ENCODE measurements at places on chromosomes 5 and 9. TPM values are rescaled to one million over a fixed set of nuclear protein-coding genes. Genes with fewer than 3 reads are reported as not detected.
A peak's percentile ranks its signal among the peaks of the same experiment; 100 is the strongest.

GRCh38 chr9:11962327-11962726 lies 730.9 kb upstream of the TYRP1 start:
- no peak for DNase-seq

Gene MOB3B
- 14.6 TPM for total RNA-seq

Gene SPOCK1
- total RNA-seq, result 6.4 TPM

DNA sequence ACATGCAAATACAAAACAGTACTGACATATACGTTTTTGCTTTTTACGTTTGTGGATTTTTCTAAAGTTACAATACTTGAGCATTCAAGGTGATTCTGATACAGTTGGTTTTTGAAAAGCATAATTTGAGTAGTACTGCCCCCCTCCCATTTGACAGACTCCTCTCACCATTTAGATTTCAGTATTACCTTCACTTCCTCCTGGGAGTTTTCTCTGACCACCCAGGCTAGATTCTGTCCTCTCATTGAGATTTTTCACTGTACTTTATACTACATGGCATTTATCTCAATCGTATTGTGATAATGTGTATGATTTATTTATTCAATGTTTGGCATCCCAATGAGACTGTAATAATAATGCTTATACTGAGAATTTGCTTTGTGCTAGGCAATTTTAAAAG lies 32.8 kb upstream of the SMAD5 start:
- DNase-seq, result no peak

- no peak for DNase-seq
Measured at GRCh38 chr5:102498271-102499034, at the start of gene SLCO6A1. Gene SLCO6A1, minus strand, starts transcription at chr5:102499001. Its CDS starts 157 bp downstream, at chr5:102498844.

DNA sequence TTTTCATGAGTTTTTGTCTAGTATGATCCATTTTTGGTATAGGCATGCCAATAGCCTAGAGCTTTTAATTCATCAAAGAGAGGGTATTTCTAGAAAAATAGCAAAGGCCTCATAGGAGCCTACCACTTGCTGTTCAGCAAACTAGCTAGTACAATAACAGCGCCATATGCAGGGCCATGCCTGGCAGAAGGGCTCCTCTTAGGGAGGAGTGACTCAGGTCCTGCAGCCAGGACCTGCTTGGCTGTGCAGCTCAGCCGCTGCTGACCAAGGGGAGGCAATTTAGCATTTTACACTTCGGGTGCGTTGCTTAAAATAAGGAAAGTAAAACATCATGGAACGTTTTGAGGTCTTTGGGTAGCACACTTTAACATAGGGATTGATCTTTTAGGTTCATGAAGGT lies 100.6 kb downstream of the TRIO start:
- no peak for DNase-seq

Gene EDIL3
- 51.3 TPM for total RNA-seq

- no peak for DNase-seq
Measured at GRCh38 chr5:73705364-73705763, 79.4 kb downstream of the ARHGEF28 start.

Gene SH3TC2
- 6.8 TPM for total RNA-seq

Gene EQTN
- 1.4 TPM for total RNA-seq

Gene DNAH5
- total RNA-seq, result 0.34 TPM

- no peak for DNase-seq
Measured at GRCh38 chr5:76855961-76856360, 6.1 kb downstream of the S100Z start.

DNA sequence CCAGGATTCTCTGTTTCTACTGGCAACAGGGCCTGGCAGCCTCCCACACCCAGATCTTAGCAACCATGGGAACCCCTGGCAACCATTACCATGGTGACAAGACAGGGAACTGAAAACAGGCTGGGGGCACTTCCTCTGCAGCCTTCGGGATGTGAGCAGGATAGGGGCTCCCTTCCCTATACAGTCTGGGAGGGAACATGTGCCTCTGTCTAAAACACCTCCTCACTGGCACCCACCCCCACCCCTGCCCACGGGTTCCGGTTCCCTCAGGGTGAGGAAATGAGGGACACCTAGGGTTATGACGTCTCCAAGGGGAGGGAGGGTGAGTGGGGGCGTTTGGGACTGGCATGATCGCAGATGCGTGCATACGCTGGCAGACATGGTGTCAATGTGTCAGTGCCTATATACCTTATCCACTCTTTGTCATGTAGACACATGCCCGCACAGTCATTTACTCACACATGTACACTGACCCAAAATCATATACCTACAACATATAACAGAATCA lies 3.0 kb upstream of the DNAJB5 start:
- no peak for DNase-seq

- no peak for DNase-seq
Measured at GRCh38 chr5:74073257-74073656, 447.3 kb downstream of the ARHGEF28 start.

DNA sequence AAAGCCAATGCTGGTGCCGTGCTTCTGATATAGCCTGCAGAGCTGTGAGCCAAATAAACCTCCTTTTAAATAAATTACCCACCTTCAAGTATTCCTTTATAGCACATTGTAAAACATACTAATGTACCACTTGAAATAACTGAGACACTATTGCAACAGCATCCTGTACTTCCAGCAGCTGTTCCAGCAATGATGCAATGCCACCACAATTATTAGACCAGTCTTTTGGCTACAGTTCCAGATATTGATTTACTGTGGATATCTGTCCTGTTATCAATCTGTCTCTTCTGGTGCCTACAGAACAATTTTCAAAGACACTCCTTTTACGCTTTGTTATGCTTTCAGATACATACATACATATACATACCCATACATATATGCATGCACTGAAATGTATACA lies 567.9 kb downstream of the TAF11L14 start:
- DNase-seq, result no peak

DNA sequence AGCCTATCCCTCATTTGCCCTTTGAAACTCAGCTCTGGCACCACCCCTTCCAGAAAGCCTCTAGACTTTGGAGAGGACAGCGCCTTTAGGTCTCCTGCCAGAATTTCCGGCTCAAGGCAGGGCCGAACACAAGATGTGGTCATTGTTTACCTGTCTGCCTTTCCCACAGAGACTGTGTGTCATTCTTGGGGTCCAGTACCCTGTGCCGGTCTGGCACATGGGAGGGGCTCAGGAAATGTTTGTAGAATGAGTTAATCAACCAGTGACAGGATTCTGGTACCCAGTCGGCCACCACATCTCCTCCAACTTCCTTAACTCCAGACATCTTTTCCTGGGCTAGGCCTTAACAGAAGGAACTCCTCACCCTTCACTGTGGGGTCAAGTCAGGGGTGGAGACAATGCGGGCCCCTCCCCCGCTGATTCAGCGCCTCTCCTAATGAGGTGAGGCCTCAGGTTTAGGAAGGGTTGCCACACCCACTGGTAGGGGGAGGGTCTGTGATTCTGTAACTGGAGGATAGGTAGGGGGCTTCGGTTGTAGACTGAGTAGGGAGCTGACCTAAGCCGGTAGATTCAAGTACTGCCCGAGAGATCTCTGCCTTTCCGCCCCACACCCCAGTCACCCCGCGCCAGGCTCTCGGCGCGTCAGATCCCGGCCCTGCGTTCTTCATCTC lies 29.3 kb downstream of the PCDH1 start:
- DNase-seq, result no peak

DNA sequence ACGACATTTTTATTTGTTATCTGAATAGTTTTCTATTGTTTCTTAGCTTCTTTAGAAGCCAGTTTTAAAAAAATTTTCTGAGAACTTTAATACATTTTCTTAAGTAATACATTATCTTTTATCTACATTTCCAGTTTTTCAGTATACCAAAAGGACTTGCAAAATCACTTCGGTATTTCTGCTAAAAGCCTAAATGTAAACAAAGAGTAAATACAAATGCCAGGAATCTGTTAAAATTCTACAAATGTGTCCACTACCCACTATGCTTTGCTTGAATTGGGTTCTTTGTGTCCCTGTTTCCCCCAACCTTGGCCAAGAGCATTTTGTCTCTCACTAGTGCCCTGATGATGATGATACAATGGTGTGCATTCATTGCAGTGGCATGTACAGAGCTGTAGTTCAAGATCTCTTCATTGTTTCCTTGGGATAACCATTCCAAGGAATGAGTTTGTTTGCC lies 611.2 kb downstream of the NR2F1-AS1 start:
- no peak for DNase-seq

DNA sequence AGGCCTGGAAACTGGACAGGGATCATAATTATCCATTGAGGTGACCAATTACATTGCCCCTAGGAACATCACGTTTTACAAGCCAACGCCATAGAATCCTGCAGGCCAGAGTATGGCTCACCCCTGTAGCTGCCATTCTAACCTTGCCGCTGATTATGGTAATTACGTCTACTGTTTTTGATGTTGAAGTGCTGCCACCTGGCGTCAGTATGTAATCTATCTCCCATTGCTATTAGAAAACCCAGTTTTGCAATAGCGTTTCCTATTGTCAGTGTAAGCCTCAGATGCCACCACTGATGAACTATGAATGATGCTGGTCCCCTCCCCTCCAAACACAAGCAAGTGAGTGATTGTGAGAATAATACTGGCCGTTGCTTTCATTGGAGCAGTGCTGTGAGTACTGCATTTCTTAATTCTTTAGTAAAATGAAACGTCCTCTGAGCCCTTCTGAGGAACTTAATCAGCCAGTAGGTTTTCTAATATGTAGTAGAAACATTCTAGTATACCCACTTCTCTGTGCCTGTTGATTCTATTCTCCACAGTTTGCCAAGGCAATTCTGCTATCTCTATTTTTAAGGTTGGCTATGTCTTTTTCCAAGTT lies 100.5 kb upstream of the NMUR2 start:
- peak; percentile 48 for DNase-seq

Gene PCDHB10
- 11.7 TPM for total RNA-seq

GRCh38 chr9:114574438-114574837 lies 13.1 kb upstream of the ATP6V1G1 start:
- no peak for DNase-seq

- no peak for DNase-seq
Measured at GRCh38 chr9:29640507-29640906, 2067.2 kb upstream of the C9orf72 start.

Gene BSPRY
- total RNA-seq, result 3.4 TPM

- no peak for DNase-seq
Measured at GRCh38 chr9:95511952-95512708, 4.6 kb downstream of the PTCH1 start.

Gene MYO10
- 51.9 TPM for total RNA-seq

- DNase-seq, result no peak
Measured at GRCh38 chr9:97779608-97780007, 73.4 kb upstream of the FOXE1 start.

GRCh38 chr5:14854799-14855198 lies 16.8 kb downstream of the ANKH start:
- no peak for DNase-seq

- no peak for DNase-seq
Measured at GRCh38 chr9:35793461-35793860, 2.1 kb downstream of the NPR2 start.

DNA sequence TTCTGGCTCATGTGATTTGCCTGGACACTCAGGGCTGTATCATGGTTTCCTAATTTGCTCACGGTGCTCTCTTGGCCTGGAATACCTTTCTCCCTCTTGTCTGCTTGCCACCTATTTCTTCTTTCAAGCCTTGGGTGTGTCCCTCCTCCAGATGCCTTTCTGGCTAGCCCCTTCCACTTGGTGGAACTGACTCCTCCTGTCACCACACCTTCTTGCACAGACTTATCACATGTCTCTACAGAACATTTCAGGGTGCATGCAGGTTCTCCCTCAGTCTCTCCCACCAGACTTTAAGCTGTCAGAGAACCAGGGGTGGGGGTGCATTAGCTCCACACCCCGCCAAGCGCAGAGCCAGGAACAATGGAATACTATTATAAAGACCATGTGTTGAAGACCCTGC lies 1.9 kb downstream of the TBC1D2 start:
- no peak for DNase-seq

Gene ADAMTS2
- 10.5 TPM for total RNA-seq

Gene MAMDC2
- total RNA-seq, result 0.58 TPM

DNA sequence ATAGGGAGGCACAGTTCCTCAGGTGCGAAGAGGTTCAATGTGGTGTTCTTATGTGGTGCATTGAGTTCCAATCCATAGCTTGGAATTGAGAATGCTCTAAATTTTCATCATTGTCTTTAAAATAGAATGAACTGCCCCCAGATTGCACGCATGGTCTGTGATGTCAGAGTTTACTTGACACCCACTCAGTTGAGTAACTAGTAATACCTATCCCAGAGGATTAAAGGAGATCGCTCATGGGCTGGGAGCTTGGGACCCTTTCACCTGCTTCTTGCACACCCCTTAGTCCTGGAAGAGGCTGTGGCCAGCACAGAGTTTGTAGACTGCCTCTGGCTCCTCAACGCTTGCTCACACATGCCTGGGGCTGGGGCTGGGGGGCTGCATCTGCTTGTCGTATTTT lies 95.1 kb upstream of the OTULINL start:
- no peak for DNase-seq

- no peak for DNase-seq
Measured at GRCh38 chr5:121737120-121737519, 114.6 kb upstream of the FTMT start.

GRCh38 chr5:109329333-109330237 lies 80.2 kb downstream of the PJA2 start:
- DNase-seq, result no peak

DNA sequence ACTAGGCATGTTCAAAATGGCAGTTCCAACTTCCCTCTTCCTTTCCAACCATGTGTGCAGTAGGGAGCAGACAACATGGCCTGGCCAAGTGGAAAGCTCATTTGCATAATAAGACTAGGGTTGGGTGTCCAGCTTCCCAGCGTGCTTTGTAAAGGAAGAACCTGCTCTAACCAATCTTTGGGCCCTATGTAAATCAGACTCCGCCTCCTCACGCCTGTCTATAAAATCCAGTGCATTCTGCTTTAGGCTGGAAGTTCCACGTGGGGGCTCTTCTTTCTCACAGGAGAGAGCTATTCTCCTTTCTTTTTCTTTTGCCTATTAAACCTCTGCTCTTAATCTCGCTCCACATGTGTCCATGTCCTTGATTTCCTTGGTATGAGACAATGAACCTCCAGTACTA lies 83.4 kb downstream of the GCNT1 start:
- no peak for DNase-seq

Gene ALDH1A1
- 10.9 TPM for total RNA-seq

- DNase-seq, result no peak
Measured at GRCh38 chr5:175520321-175520720, 42.0 kb downstream of the SFXN1 start.

- DNase-seq, result peak; percentile 49
Measured at GRCh38 chr5:179265514-179266290, 79.6 kb downstream of the ADAMTS2 start.

Gene LRRTM2
- total RNA-seq, result 0.13 TPM

DNA sequence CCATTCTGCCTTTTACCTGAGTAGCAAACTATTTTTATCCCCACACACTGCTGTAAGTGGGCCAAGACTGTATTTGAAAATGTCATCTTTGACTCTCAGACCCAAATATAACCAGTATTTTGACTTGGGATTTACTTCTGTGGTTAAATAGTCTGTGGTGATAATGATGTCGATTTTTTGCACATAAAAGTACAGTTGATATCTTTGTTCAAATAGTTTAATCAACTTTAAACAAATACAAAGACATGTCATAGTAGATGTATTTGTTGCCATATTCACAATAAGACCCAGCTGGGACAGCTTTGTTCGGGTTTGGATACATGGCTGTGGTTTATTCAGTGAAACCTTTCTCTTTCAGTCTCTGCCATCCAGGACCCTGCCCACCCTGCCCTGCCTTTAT lies 20.4 kb downstream of the NFX1 start:
- no peak for DNase-seq

All from mesothelial cell of epicardium (in vitro differentiated cells).